Esophagus squamous epithelium (tissue), 5 donors: ENCODE measurements at places on chromosomes 5 and 9.

DNA sequence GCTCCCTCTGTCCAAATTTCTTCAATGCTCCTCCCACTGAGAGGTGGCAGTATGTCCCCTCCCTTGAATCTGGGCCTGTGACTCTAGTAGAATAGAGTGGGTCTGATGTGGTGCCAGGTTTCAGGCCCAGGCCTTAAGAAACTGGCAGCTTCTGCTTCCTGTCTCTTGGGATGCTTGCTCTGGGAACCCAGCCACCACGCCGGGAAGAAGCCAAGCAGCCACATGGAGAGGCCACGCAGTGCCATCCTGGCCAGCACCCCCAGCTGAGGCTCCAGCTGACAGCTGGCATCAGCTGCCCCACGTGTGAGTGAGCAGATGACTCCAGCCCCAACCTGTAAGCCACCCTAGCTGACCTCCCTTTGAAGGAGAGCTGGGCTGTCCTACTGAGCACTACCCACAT, 7.3 kb upstream of the TSPAN17 start:
- DNase-seq: no peak

GRCh38 chr9:10562581-10563343, 50.0 kb downstream of the PTPRD start:
- no peak for DNase-seq

GRCh38 chr5:179780362-179780761, 13.4 kb upstream of the LTC4S start:
- no peak for DNase-seq

DNA sequence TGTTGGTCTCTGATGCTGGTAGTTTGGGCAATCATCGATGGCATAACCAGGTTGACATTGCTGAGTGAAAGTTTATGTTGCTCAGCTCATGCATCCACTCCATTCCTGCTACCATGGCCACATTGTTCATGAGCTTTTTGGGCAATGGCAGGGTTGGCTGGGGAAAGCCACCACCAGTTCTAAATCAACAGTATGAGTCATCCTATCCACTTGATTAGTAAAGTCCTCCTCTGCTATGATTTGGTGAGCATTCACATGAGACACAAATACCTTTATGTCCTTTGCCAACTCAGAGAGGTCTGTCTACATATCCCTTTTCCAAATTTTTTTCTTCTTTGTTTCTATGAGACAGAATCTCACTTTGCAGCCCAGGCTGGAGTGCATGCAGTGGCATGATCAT, 129.7 kb upstream of the FBN2 start:
- no peak for DNase-seq

GRCh38 chr5:1911773-1912235, 29.1 kb upstream of the IRX4 start:
- no peak for DNase-seq
